ENCODE measurements at places on chromosomes 1 and 21.

DNA sequence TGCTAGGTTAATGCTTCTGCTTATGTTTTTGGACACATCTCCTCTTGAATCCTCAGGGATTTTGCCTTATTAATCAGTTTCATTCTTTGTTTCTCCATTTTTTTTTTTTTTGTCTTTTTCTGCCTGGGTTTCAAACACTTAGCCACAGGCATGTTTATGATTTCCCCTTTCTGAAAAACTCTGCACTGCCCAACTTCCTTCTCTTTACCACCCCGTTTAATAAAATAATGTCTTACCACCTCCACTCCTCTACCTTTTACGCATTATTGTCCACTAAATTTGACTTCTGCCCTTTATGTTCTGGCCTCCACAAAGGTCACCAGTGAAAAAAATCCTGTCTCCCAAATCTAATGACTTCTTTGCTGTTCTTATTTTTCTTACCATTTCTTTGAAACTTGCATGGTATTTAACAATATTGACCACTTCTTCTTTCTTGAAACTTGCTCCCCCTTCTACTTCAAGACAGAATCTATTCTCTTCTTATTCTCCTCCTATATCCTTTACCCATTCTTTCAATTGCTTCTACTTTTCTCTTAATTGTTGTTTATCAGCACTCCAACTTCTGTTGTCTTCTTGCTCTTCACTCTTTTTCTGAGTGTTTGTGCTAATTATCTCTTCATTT lies 150.3 kb downstream of the TNFSF18 start:
- peaks cover 9% of the 10 kb centered on the region for H3K4me1 ChIP-seq
- H3K4me3 ChIP-seq: no peak overlapping the region
- peak; percentile 32 for DNase-seq
- H3K36me3 ChIP-seq: no peaks in the 10 kb centered on the region

- no peak for DNase-seq
- H3K27me3 ChIP-seq: no peaks in the 10 kb centered on the region
- peaks cover 38% of the 10 kb centered on the region for H3K36me3 ChIP-seq
- H3K4me3 ChIP-seq: no peak overlapping the region
- no peak overlapping the region for H3K27ac ChIP-seq
Measured at GRCh38 chr21:42286416-42286815, 28.8 kb downstream of the TFF3 start.

DNA sequence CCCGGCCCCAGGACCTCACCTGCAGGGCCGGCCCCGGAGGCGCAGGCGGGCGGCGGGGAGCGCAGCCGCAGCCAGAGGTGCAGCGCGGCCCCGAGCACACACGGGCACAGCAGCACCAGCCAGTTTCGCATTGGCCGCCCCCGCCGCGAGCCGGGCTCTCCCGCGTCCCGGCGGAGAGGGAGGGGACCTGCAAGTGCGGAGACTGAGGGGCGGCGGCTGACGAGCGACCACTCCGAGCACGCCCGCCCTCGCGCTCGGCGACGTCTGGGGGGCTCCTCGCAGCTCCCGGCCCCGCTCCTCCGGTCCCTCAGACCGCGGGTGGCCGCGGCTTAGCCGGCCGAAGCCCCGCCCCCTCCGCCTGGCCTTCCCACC lies at the start of gene B3GALNT2:
TSS of gene B3GALNT2 (minus strand) at position 331 of the 372 bp plus-strand sequence. CDS start at position 131, 200 bp downstream.
- H3K36me3 ChIP-seq: no peaks in the 10 kb centered on the region
- H3K4me1 ChIP-seq: peaks cover 20% of the 10 kb centered on the region
- peak within 1 kb of the TSS; percentile 52 for H3K4me3 ChIP-seq
- peaks cover 4% of the 10 kb centered on the region for H3K27me3 ChIP-seq
- no peak within 1 kb of the TSS for H3K27ac ChIP-seq

DNA sequence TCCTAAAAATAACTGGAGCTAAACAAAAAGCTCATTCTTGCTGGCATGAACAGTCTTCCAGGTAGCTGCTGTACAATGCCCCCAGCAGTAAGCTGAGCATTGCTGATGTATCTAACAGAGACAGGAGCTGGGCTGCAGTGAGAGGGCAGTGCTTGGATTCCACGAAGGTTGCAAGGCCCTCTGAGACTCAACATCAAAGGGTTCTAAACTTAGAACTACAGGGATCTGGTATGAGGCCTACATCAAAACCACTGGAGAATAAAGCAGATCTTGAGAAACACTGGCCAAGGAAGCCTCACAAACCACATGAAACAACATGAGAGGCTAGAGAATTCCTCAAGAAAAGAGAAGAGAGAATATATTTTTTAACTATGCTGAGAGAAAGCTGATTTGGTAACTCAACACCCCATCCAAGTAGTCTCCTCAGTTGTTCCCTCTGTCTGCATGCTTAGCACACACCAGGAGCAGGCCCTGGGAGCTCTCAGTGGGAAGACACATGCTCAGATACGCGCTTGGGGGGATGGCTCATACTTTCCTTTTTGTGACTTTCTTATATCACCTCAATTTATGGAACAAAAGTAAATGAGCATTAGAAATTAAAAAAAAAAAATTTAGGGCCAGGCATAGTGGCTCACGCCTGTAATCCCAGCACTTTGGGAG lies 27.7 kb downstream of the DSTYK start:
- H3K4me3 ChIP-seq: no peak overlapping the region
- peaks cover 22% of the 10 kb centered on the region for H3K4me1 ChIP-seq
- H3K27me3 ChIP-seq: no peaks in the 10 kb centered on the region
- no peak for DNase-seq

Measured in common myeloid progenitor, CD34-positive (primary cell).